ENCODE measurements at places on chromosomes 5 and 9.

DNA sequence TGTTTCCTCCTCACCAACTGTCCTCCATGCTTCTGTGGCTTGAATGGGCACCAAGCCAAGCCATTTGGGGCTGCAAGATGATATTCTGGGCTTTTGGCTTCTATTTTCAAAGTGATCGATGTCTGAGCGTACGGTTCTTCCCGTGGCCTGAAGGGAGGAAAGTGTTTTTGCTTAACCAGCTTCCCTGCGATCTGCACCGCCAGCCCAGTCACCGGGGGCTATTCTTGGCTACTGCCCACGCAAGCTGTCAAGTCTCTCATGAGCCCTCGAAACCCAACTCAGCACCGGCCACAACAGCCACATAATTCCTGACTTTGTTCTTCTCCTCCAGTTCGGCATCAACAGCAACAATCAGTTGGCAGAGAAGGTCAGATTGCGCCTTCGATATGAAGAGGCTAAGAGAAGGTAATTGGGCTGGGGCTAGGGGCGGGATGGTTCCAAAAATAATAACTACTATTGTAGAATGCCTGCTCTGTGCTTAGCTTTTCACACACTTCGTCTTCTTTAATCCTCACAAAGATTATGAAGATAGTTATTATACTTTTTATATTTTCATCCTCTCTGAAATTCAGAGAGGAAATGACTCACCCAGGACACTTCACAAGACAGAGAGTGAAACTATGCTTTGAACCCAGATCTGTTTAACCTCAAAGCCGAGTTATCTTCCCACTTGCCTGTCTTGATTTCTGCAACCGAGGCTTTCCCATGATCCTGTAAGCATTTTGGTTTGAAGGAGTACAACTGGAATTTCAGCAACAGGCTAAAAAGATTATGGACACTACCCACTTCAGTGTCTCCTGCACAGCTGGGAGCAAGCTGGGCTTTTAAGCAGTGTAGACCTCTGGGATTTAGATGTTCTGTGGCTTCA lies 76.4 kb upstream of the RARS1 start:
- peak; percentile 50 for DNase-seq

DNA sequence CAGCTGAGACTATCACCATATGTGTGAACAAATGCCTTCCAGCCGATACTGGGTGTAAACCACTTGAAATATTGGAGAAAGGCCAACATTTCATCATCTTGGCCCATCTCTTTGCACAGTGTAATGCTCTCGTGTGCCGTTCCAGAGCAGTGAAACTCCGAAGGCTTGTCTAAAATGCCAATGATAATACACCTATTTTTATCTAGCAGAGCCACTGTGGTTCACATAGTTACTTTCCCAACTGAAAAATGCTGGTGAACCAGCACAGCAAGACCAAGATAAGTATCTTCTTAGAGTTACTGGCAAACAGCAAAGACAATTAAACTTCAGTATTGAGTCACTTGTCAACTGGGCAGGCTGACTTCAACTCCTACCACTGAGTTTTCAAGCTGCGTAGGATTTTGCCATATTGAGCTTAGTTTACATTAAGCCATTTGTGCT lies 379.9 kb upstream of the ACTBL2 start:
- DNase-seq = no peak

GRCh38 chr5:178777520-178777919 lies 47.1 kb upstream of the ZNF354A start:
- DNase-seq = peak; percentile 48

GRCh38 chr5:59598547-59598874 lies 295.0 kb downstream of the PDE4D start:
- DNase-seq = no peak

DNA sequence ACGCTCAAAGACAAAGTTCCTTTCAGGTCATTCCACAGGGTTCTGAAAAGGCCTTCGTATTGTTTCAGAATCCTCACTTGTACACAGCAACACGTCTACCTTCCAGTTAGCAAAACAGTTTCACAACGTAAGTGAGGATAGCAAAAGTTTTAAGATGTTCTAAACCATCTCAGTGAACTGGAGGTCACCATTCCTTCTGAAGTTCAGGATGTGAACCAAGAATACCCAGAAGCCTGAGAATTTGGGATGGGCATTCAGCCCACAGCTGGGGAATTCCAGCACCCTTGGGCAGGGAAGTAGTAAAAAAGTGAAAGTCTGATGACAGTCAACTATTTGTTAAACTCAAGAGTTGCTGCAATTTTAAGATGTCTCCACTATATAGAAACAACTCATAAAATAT lies 224.5 kb downstream of the BNC2 start:
- DNase-seq = no peak

DNA sequence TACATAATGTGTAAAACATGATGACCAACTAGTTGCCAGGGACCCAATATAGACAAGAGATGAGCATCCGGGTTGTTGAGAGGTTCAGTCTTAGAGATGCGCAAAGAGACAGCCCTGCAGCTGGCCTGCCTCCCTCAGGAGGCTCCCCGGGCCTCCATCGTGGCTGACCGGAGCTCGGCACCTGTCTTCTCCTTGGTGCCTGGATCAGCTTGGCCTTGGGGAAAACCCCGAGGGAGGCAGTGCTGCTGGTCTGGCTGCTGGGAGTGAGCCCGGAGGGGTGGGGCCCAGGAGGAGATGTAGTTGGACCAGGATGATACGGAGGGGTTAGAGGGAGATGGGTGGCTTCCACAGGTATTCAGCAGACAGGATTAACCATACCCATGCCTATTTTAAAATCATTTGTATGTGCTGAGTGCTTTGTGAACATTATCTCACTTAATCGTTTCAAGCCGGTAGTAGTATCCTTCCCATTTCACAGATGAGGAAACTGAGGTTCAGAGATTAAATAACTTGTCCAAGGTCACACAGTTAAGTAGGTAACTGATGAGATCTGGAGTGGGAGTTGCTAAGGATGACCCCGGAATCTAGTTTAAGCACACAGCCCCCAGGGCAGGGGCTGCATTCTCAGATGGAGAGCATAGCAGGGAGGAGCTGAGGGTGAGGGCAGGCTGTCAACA lies 173.8 kb downstream of the COL23A1 start:
- DNase-seq = no peak

DNA sequence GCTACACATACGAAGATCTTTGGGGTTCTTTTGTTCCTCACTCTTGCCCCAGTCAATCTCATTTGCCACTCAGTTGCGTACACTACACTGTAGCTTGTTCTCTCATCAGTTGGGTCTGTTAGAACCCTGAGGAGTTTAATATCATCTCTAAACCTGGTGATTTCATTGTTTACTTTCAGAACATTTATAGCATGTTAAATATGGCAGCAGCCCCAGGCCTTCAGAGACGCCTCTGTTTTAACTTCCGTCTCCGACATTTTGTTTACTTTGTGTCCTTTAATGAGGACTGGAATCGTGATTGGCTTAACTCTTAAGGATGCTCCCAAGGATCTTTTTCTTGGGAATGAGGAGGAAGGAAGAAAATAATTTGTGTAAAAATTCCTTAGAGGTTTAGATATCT lies 510.1 kb downstream of the NR2F1-AS1 start:
- no peak for DNase-seq

Data from femur (tissue), 1 donor.